Activated CD8-positive, alpha-beta memory T cell treated with anti-CD3 and anti-CD28 coated beads for 1 hour (primary cell): ENCODE measurements at places on chromosomes 2 and 18.

- DNase-seq = no peak
These were observed 226.1 kb downstream of the ANKRD30B start for GRCh38 chr18:14974088-14974487.

GRCh38 chr18:74069178-74070050 is 78.2 kb downstream of the FBXO15 start:
- DNase-seq = no peak

- DNase-seq = no peak
These were observed 351.7 kb downstream of the RAD51AP2 start for GRCh38 chr2:17166506-17166905.

GRCh38 chr2:25481381-25482300 is 139.9 kb upstream of the DNMT3A start:
- DNase-seq = no peak

- DNase-seq = no peak
These were observed 237.5 kb upstream of the CHAC2 start for GRCh38 chr2:53530126-53530525.

- DNase-seq = no peak
These were observed 469.0 kb upstream of the POU3F3 start for GRCh38 chr2:104384961-104385360.

DNA sequence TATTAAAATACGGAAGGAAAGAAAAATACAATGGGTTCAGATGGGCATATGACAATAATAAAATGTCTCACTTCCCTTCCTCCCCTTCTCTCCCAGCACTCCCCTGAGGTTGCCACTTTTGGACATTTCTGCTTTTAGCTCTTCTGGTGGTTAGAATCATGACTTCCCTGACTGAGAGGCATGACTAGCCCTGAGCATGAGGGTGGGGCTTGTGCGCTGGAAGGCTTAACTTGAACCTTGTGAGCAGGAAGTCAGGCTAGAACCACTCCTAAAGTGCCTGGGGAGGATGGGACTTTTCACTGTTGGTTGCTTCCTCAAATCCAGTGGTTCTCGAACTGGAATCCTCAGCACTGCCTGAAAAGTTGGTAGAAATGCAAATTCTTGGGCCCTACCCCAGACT is 19.7 kb upstream of the ARHGAP25 start:
- no peak for DNase-seq

DNA sequence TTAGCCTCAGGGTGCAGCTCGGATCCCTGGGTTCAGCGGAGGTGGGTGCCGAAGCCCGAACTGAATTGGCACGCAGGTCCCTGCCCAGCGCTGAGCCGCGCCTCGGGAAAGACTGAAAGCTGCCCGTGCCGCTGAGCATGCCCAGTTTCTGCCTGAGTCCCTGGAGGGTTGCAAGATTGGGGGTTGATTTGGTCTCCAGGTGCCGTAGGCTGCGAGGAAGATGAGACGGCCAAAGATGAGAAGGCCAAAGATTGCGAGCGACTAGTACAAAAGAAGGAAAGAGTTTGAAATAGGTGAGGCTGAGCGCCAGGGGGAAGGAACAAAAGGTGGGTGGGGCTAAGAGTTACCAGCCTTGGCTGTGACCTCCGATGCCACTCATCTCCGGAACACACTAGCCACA is 852 bp upstream of the KCNH7 start:
- DNase-seq = no peak

DNA sequence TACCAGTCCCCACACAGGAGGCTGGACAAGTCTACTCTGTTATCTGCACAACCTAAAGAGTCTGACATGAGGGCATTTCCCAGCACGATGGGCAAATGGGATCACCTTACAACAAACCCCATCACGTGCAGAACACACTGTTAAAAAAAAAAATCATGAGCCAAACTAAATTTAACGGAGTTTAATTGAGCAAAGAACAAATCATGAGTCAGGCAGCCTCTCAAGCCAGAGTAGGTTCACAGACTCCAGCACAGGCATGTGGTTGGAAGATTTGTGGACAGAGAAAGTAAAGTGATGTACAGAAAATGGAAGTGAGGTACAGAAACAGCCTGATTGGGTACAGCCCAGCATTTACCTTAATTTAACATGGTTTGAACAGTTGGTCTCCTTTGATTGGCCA is 59.9 kb downstream of the KYNU start:
- DNase-seq = no peak

- no peak for DNase-seq
These were observed 509.2 kb upstream of the SPHKAP start for GRCh38 chr2:228690681-228691080.

DNA sequence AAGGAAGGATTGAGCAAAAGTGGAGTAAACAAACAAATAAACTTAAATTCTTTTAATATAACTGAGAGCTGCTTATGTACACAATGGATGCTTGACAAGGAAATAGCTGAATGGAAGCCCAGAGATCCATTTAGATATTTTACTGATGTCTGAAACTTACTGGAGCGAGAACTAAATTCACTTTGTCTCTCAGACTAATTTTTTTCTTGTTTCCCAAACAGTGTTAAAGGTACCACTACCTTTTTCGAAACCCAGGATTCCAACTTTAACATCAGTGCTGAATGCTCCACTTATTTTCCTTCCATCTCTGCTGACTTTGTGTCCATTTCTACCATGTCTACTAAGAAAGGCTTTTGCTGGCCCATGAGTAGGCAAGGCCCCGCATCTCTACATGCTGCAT is 4.0 kb downstream of the EFEMP1 start:
- no peak for DNase-seq

DNA sequence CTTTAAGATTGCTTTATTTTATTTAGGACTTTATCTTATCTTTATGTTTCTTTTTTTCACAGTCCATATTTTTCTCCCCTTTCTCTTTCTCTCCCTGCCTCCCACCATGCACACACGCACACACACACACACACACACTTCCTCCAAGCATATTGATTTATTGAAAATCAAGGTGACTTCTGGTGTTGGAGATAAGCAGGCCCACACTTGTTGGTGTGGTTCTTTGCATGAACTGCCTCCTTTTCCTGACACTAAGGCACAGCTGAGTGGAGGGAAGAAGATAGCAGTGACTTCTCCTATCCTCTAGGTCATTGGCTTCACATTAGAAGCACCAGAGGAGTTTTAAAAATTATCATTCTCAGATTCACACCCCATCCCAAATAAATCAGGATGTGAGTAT is 18.0 kb downstream of the TBR1 start:
- DNase-seq = no peak

DNA sequence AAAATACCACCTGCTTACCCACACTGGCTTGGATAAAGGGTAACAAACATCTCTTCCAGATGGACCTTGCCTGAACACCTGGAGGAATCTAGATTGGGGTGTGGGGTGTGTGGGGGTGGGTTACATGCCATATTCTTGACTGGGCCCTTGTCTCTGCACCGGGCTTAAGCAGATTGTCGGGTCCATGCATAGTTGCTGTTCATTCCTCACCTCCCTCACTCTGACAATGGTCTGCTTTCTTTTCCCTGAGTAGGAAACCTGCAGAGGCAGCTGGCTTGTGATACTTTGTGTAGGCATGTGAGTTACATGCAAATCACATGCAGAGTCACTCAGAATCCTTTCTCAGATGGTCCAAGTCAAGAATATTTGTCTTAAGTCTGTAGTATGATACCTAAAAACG is 112.8 kb upstream of the GLS start:
- DNase-seq = no peak
